ENCODE measurements at places on chromosomes 7 and 10. TPM values are rescaled to one million over a fixed set of nuclear protein-coding genes. Genes with fewer than 3 reads are reported as not detected.

Gene OR2A42
- total RNA-seq: not detected

Gene TUBAL3
- 0.37 TPM for total RNA-seq

Gene GPNMB
- total RNA-seq: 565 TPM

Gene CD36
- 509 TPM for total RNA-seq

Gene SLC4A2
- total RNA-seq: 45.8 TPM

Gene MRC1
- total RNA-seq: 84.0 TPM

Gene NDUFB2
- 703 TPM for total RNA-seq

Gene GJD4
- total RNA-seq: not detected

Gene TYW1B
- total RNA-seq: 1.9 TPM

Gene PDE6C
- total RNA-seq: not detected

Gene SLC39A12
- total RNA-seq: not detected

Gene OR13A1
- total RNA-seq: not detected

Gene FAM24B
- 0.92 TPM for total RNA-seq

Gene JAKMIP3
- total RNA-seq: 1.6 TPM

Gene PRKG1
- total RNA-seq: 28.6 TPM

Gene C7orf33
- total RNA-seq: not detected

DNA sequence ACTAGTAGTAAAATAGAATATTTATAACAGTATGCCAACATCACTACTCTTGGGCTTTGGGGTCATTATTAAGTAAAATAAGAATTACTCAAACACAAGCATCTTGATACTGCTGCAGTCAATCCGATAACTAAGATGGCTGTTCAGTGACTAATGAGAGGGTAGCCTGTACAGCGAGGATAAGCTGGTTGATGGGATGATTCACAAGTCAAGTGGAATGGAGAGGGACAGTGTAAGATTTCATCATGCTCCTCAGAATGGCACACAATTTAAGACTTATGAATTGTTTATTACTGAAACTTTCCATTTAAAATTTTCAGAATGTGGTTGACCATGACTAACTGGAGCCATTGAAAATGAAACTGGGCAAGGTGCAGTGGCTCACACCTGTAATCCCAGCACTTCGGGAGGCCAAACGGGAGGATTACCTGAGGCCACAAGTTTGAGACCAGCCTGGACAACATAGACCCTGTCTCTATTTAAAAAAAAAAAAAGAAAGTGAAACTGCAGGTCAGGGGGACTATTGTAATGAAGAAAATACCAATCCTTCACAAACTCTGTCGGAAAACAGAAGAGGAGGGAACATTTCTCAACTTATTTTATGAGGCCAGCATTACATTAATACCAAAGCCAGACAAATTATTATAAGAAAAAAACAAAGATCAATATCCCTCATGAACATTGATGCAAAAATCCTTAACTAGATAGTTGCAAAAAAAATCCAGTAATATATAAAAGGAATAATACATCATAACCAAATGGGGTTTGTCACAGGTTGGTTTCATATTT, 11.2 kb downstream of the AVL9 start:
- no peaks in the 10 kb centered on the region for H3K36me3 ChIP-seq
- no peak overlapping the region for H3K27ac ChIP-seq
- H3K4me1 ChIP-seq: peaks cover 30% of the 10 kb centered on the region
- DNase-seq: no peak
- H3K27me3 ChIP-seq: no peaks in the 10 kb centered on the region

GRCh38 chr7:113122744-113123143, 4.4 kb upstream of the SMIM30 start:
- H3K36me3 ChIP-seq: no peaks in the 10 kb centered on the region
- no peaks in the 10 kb centered on the region for H3K27me3 ChIP-seq
- H3K4me1 ChIP-seq: peaks cover 1% of the 10 kb centered on the region
- H3K4me3 ChIP-seq: no peak overlapping the region
- DNase-seq: no peak
- H3K27ac ChIP-seq: no peak overlapping the region

GRCh38 chr10:107206833-107207232, 42.3 kb upstream of the SORCS1 start:
- no peak overlapping the region for H3K4me3 ChIP-seq
- H3K27me3 ChIP-seq: no peaks in the 10 kb centered on the region
- no peaks in the 10 kb centered on the region for H3K36me3 ChIP-seq
- no peaks in the 10 kb centered on the region for H3K4me1 ChIP-seq
- DNase-seq: no peak
- H3K27ac ChIP-seq: no peak overlapping the region

DNA sequence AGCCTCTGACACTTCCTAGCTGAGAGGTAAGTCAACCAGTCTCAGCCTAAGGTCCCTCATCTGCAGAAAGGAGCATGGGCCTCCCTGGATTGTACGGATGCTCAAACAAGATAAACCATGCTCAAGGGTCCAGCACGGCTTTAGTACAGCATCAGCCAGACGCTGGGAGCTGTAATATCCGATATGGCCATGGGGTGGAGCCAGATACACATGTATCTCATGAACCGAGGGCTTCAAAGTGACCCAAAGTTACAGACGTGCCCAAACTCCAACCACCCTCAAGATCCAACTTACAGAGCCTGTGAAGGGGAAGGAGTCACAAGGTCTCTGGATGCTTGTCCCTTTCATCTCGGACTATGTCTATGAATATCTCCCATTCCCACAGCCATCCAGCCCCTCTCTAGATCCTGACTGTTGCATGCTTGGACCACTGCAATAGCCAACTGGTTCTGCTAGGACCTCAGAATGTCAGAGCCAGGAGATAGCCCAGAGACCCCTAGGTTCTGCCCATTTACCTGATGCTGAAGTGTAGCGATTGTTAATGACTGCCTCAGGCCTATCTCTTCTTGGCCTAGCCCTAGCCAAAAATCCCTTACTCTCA, 142.4 kb downstream of the SH3PXD2A start:
- no peaks in the 10 kb centered on the region for H3K27me3 ChIP-seq
- no peaks in the 10 kb centered on the region for H3K36me3 ChIP-seq
- H3K4me3 ChIP-seq: no peak overlapping the region
- peaks cover 19% of the 10 kb centered on the region for H3K4me1 ChIP-seq

- H3K36me3 ChIP-seq: no peaks in the 10 kb centered on the region
- peak overlapping the region; percentile 92 for H3K4me3 ChIP-seq
- no peak overlapping the region for H3K27ac ChIP-seq
- no peak for DNase-seq
- H3K4me1 ChIP-seq: peaks cover 21% of the 10 kb centered on the region
- H3K27me3 ChIP-seq: no peaks in the 10 kb centered on the region
Observed at GRCh38 chr7:102288285-102288930, 1.7 kb downstream of the SH2B2 start.

DNA sequence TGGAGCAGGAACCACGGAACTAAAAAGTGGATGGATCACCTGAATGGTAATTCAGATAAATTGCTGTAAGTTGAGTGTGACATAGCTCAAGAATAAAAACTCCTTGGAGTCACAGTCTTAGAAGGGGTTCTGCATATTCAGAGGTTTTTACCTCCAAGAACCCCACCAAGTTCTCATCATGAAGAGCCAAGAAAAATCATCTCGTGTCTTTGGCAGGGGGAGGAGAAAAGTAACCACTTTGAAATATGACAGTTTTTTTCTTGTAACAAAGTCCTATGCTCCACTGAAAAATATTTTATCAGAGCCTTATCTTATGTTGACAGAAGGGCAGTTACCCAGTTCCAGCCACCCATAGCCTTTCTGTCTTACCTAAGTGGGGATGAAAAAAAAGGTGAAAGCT, 38.2 kb upstream of the MBL2 start:
- H3K36me3 ChIP-seq: no peaks in the 10 kb centered on the region
- no peaks in the 10 kb centered on the region for H3K4me1 ChIP-seq
- H3K27ac ChIP-seq: no peak overlapping the region
- H3K27me3 ChIP-seq: no peaks in the 10 kb centered on the region
- DNase-seq: no peak

DNA sequence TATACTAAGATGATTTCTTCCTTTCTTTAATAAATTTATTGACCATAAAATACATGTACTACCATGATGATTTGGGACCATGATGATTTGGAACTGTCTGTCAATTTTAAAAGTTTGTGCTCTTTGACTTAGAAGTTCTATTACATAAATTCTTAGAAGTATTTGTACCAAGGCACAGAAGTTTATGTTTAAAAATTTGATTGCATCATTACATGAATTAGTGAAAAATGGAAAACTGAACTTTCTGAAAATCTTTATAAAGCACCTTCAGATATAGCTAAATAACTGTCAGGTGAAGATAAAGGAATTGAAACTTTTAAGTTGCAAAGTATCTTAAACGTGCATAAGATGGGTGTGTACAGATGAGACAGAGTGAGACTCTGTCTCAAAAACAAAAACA, 32.0 kb downstream of the MALSU1 start:
- no peaks in the 10 kb centered on the region for H3K27me3 ChIP-seq
- H3K27ac ChIP-seq: no peak overlapping the region
- no peak overlapping the region for H3K4me3 ChIP-seq
- peaks cover 38% of the 10 kb centered on the region for H3K4me1 ChIP-seq
- no peak for DNase-seq

DNA sequence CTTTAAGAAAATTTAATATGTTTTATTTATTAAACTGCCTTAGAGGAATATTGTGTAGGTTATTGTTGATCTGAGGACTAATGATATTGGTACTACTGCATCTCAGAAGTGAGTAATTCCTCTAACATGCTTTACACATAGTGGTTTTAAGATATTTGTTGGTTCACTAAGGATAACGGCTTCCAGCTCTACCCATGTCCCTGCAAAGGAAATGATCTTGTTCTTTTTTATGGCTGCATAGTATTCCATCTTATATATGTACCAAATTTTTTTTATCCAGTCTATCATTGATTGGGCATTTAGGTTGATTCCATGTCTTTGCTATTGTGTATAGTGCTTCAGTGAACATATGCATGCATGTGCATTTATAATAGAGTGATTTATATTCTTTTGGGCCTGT, 20.1 kb downstream of the NXPH1 start:
- no peak overlapping the region for H3K4me3 ChIP-seq
- no peak for DNase-seq
- no peaks in the 10 kb centered on the region for H3K36me3 ChIP-seq
- no peak overlapping the region for H3K27ac ChIP-seq

GRCh38 chr10:62049624-62050345, 148.3 kb downstream of the ARID5B start:
- H3K27ac ChIP-seq: peak overlapping the region; percentile 93
- peak overlapping the region; percentile 42 for H3K4me3 ChIP-seq
- H3K27me3 ChIP-seq: no peaks in the 10 kb centered on the region
- peaks cover 76% of the 10 kb centered on the region for H3K4me1 ChIP-seq
- no peak for DNase-seq

DNA sequence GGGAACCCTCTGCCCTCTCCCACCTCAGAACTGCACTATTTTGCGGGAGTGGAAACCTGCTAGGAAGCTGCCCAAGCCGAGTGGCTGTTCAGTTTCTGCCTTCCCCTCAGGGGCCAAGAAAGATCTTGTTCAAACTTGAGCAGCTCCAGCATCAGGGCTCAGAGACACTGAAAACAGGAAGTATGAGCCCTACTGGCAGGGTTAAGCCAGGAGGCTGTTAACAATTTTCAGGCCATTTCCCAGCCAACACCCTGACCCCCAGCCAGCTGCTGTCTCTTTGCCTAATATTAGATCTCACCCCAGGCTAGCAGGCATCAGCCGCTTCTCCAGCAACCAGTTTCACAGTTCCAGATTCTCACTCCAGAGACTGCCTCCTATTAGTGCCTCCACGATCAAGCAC, 9.2 kb downstream of the PLAU start:
- DNase-seq: peak; percentile 42
- H3K27me3 ChIP-seq: no peaks in the 10 kb centered on the region
- peak overlapping the region; percentile 55 for H3K27ac ChIP-seq
- H3K36me3 ChIP-seq: no peaks in the 10 kb centered on the region

DNA sequence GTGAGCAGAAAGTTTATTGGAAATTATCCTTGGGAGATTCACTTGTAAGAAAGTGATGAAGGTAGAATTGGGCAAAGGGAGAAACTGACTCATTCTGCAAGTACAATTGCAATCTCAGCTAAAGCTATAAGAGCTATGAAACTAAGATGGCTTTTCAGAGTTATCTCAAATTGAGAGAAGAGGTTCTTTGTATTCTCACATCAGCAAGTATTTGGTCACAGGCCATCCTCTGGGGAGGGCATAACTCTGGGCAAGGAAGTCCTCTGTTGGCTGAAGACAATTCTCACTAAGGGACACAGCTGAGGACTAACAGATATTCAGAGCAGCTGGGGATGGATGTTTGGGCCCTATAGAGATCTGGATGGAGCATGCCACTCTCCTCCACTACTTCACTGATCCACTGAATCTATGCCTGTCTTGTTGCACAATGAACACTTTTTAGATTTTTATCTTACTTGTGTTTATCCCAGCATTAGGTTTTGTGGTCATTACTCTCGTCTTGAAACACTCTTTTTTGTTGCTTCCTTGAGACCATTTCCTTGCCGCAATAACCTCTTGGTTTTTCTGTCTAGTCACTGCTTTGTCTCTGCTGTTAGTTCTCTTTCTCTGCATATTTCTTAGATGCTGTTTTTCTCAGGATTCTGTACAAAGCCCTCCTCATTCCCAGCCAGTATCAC, 115.1 kb downstream of the GNAI1 start:
- H3K27ac ChIP-seq: no peak overlapping the region
- no peaks in the 10 kb centered on the region for H3K27me3 ChIP-seq
- DNase-seq: no peak

DNA sequence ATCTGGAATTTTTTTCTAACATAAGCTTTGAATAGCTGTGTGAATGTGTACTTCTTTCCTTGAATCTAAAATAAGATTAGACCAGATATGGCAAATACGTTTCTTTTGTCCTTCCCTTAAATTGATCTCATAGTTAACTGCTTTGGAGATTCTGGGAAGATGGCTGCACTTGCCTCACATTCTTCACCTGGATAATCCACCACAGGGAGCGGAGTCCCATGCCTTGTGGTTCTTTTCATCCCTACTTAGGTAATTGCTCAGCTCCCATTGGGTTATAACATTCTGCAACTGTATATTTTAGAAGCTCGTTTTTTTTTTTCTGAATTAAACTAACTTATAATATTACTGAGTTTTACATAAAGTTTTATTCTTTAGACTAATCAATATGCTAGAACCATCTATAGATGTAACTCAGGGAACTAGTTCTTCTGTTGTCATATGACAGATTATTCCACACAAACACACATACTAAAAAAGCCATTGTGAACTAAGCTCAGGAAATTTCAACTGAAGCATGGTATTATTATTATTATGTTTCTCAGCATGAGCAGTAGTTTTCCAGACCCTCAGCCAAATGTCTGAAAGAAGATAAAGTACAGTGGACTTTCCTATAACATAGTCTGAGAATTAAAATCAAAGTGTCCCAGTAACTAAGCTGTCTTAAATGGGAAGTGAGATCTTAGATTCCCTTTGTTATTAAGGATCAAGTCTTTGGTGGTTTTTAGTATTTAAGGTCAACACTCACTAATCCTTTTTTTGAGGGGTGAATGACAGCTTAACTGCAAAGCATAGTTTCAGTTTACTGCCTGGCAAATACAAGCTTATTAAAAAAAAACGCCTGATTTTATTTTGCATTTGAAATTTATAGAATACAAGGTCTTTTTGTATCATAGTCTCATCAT, 182.3 kb downstream of the PPP1R9A start:
- H3K36me3 ChIP-seq: no peaks in the 10 kb centered on the region
- no peak for DNase-seq
- H3K27ac ChIP-seq: no peak overlapping the region
- H3K27me3 ChIP-seq: no peaks in the 10 kb centered on the region
- H3K4me1 ChIP-seq: peaks cover 9% of the 10 kb centered on the region
- H3K4me3 ChIP-seq: no peak overlapping the region

- no peaks in the 10 kb centered on the region for H3K36me3 ChIP-seq
- H3K27me3 ChIP-seq: no peaks in the 10 kb centered on the region
- DNase-seq: no peak
Observed at GRCh38 chr7:131861620-131862346, 305.4 kb upstream of the PODXL start.
